ENCODE measurements at places on chromosomes 2 and 18.
A peak's percentile ranks its signal among the peaks of the same experiment; 100 is the strongest.

GRCh38 chr2:151422917-151423439 is 13.3 kb downstream of the RIF1 start:
- DNase-seq: no peak

- no peak for DNase-seq
Measured at GRCh38 chr2:11797846-11798245, 51.4 kb downstream of the LPIN1 start.

DNA sequence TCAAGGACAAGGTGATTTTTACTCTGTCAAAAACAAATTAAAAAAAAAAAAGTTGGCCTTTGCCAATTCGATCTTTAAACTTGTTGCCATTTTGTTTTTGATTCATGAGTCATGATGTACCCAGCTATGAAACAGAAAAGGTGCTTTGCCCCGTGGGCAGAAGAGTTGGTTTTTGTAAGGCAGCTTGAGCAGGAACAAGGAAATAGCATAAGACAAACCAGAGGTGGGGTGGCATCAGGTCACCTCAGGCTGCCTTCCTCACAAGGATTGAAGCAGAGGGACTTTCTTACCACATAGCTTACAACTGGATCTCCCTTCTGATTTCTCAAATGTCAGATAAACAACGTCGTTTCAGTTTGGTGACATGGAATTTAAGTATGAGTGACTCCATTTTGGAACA is 123.8 kb downstream of the ARL4C start:
- no peak for DNase-seq

DNA sequence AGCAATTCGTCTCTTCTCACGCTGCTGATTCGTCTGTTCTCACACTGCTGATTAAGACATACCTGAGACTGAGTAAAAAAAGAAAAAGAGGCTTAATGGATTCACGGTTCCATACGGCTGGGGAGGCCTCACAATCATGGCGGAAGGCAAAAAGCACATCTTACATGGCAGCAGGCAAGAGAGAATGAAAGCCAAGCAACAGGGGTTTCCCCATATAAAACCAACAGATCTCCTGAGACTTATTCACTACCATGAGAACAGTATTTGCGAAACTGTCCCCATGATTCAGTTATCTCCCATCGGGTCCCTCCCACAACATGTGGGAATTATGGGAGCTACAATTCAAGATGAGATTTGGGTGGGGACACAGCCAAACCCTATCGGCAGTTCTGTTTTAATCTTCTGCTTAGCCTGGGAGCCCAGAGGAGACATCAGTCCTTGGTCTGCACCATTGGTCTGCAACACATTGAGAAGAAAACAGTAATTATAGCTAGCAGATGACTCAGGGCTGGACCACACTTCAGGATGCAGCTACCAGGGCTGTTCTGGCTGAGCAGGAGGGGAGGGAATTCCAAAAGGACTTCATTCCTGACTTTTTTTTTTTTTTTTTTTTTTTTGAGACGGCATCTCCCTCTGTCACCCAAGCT is 69.4 kb downstream of the CABLES1 start:
- peak; percentile 52 for DNase-seq

DNA sequence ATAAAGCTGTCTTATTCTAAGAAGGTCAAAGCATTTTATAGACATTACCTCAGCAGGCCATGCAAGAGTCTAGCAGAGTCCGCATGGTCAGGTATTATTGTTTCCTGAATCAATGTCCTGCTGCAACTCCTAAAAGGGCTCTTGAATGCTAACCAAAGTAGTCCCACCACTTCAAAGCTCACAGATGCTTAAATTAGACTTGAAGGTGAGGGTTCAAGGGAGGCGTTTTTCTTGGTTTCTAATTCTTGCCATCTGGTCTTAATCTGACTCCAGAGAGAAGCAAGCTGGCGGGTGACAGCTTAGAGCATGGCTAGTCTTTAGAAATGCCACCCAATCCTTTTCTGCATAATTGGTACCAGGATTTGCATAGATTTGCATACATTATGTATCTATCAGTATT is 226.3 kb downstream of the MREG start:
- no peak for DNase-seq

- DNase-seq: peak; percentile 74
Measured at GRCh38 chr2:127067620-127068350, 39.2 kb downstream of the BIN1 start.

DNA sequence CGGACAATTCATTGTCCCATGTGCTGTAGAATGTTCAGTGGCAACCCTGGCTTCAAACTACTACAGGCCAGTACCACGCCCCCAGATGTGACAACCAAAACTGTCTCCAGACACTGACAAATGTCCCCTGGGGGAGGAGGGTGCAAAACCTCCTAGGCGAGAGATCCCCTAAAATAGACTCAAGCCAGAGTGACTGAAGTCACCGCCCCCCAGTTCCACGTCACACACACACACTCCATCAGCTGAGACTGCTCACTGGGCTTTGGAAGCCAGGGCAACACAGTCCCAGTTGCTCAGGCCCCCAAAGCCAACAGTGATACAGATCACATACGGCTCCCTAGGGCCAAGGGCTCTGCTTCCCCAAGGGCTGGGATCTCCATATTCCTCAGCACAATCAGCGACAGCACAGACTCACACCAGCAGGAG is 19.1 kb downstream of the HDAC4 start:
- DNase-seq: no peak

DNA sequence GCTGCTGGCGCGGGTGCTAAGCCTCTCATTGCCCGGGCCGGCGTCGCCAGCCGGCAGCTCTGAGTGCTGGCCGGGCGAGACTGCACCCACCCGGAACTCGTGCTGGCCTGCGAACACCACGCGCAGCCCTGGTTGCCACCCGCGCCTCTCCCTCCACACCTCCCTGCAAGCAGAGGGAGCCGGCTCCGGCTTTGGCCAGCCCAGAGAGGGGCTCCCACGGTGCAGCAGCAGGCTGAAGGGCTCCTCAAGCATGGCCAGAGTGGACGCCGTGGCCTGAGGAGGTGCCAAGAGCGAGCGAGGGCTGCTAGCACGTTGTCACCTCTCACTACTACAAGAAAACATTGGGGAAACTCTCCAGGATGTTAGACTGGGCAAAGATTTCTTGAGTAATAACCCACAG is 98.6 kb downstream of the SPIRE1 start:
- no peak for DNase-seq

DNA sequence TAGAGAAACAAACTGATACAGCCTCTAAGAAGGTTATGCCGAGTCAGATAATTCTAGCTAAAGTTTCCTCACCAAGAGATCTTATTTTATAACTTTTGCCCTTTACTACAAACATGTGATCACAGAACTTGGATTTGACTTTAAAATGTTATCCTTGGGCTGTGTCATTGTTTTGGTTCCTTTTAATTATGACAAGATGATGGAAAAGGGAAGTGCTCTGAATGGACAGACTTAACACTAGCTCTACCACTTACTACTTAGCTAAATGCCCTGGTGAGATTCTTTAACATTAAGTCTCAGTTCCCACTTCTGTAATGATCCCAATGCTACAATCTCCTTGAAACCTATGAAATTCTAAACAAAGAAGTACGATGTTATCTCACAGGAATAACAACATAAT is 69.9 kb downstream of the RTTN start:
- DNase-seq: no peak

GRCh38 chr18:66159451-66159850 is 408.6 kb downstream of the CDH7 start:
- no peak for DNase-seq

Data from fibroblast of mammary gland (primary cell).